ENCODE measurements at places on chromosomes 11 and 22. TPM values are rescaled to one million over a fixed set of nuclear protein-coding genes. Genes with fewer than 3 reads are reported as not detected.

CTSC gene
- total RNA-seq: 103 TPM

OR5A1 gene
- total RNA-seq: not detected

KLHL35 gene
- total RNA-seq: 16.1 TPM

SLC22A8 gene
- 8.5 TPM for total RNA-seq

SEC14L6 gene
- total RNA-seq: 4.1 TPM

THYN1 gene
- total RNA-seq: 57.5 TPM

GCAT gene
- 15.8 TPM for total RNA-seq

ZNF280B gene
- 3.2 TPM for total RNA-seq

MYBPC3 gene
- 0.11 TPM for total RNA-seq

OR51A7 gene
- total RNA-seq: not detected

FLRT1 gene
- total RNA-seq: 14.0 TPM

GAL gene
- total RNA-seq: not detected

TEX12 gene
- 0.93 TPM for total RNA-seq

C22orf31 gene
- total RNA-seq: 0.82 TPM

TRIM49 gene
- not detected for total RNA-seq

PNPLA5 gene
- total RNA-seq: 0.16 TPM
